NCI-H1694 treated with DMSO at 0.1 percent for 48 hours (cell line): ENCODE measurements at places on chromosomes 4 and X.

DNA sequence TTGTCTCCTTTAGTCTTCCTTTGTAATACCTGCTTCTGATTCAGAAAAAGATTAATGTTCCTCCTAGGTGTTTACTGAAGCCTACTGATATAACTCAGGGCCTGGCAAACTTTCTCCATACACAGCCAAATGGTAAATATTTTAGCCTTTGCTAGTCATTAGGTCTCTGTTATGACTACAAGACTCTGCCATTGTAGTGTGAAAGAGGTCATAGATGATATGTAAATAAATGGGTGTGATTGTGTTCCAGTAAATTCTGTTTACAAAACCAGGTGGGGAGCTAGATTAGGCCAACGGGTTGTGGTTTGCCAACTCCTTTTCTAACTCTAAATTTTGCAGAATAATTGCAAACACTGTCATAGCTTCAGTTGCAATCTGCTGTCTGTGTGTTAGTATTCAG, 568.1 kb upstream of the GNPDA2 start:
- DNase-seq, result no peak

DNA sequence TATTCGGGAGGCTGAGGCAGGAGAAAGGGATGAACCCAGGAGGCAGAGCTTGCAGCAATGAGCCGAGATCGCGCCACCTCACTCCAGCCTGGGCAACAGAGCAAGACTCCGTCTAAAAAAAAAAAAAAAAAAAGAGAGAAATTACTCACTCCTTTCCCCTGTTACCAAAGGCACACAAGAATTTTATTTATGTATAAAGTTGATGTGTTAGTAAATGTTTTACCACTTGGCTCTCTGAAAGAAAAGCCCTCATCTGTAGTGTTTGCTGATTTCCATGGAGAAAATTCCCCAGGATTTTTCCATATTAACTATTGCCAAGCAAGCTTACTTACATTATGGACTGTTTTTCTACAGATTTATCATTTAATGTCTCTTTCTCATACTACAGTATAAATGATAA, 142.1 kb upstream of the PABPC4L start:
- no peak for DNase-seq

DNA sequence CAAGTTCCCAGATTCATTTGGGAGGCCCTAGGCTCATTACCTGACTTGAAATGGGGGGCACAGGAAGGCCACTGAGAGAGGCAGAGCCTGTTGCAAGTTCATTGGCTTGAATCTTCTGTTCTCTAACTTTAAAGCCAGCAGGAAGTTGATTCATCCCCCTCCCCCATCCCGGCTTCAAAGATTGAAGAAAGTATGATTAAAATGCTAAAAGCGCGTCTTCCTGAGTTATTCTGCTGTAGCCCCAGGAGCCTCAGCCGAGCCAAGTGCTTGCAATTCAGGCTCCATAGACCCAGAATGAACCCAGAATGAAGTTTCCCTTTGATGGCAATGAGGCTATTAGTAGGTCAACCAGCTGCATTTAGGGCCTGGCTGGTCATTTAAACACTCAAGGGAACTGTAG, 14.7 kb downstream of the CHST7 start:
- DNase-seq, result no peak

DNA sequence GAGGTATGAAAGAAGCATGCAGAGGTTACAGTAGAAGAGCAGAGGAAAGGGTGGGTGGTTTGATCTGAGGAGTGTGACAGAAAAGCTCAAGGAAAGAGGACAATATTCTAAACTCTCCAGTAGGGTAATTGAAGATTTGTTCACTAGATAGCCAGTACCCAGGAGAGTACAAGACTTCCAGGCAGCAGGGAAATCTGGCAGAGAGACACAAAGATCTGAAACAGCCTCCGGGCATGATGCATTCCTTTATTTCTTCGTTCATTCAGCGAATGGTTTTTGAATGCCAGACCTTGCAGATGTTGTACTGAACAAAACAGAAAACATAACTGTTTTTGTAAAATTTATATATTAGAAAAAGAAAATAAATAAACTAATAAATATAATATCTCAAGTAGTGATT, 766.6 kb downstream of the FAT4 start:
- no peak for DNase-seq

DNA sequence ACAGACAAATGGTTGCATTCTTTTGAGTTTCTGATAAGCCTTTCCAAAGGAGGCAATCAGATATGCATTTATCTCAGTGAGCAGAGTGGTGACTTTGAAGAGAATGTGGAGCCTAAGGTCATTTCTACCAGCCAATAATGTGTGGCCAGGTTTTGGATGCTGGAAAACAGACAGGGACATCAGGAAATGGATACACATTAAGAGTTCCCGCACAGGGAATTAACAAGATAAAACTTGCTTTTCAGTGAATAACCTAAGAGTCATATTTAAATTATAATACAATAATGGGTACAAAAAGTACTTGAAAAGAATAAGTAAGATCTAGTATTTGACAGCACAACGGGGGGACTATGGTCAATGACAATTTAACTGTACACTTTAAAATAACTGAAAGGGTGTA, 492.3 kb upstream of the FAM241A start:
- no peak for DNase-seq

GRCh38 chrX:31021537-31021936, 50.3 kb downstream of the FTHL17 start:
- DNase-seq, result no peak

DNA sequence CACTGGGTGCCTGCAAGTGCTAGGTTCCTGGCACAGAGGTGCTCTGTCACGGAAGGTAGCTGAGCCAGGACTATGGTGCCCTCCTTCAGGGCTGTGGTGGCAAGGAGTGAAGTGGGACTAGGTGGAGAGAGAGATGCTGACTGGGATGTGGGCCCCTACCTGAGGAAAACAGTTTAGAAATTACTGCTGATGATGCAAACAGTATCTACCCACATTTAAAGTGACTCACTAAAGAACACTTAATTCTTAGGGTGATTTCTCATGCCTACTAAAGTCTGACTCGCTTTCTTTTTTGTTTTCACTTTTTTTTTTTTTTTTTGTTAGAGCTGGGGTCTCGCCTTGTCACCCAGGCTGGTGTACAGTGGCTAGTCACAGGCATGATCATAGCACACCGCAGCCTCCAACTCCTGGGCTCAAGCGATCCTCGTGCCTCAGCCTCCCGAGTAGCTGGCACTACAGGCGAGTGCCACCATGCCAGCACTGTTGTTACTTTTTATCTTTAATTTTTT, 3.1 kb downstream of the ZNF185 start:
- DNase-seq, result no peak

DNA sequence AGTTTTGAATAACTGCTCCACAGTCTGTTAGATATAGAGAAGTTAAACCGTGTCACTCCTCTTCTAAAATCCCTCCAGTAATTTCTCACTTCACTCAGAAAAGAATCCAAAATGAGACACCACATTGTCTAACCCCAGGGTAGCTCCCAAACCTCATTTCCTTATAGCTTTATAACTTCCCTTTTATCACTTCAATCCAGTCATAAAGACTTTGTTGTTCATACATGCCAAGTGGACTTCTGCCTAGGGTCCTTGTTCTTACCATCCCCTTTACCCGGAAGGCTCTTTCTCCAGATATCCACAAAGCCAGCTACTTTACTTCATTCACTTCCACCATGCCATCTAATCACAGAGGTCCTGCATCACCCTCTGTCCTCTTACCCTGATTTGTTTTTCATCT, 156.2 kb downstream of the GABRB1 start:
- DNase-seq, result no peak

GRCh38 chr4:146346276-146346675, 131.9 kb downstream of the REELD1 start:
- no peak for DNase-seq

DNA sequence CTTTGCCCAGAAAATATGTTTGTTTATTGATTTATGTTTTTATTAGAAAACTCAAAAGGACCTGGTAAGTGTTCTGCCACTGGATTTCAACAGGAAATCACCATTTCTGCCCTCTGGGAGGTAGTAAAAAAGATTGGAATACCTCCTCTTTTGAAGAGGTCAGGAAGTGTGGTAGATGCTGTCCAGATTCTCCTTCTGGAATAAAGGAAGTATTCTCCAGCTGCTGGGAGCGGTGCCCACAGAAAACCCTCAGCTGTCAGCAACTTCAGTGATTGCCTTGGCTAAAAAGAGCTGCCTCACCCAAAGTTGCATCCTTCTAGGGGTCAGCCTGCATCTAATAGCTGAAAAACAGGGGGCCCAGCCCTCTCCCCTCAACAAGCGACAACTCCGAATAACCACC, 13.8 kb upstream of the ZNF674 start:
- DNase-seq, result no peak

DNA sequence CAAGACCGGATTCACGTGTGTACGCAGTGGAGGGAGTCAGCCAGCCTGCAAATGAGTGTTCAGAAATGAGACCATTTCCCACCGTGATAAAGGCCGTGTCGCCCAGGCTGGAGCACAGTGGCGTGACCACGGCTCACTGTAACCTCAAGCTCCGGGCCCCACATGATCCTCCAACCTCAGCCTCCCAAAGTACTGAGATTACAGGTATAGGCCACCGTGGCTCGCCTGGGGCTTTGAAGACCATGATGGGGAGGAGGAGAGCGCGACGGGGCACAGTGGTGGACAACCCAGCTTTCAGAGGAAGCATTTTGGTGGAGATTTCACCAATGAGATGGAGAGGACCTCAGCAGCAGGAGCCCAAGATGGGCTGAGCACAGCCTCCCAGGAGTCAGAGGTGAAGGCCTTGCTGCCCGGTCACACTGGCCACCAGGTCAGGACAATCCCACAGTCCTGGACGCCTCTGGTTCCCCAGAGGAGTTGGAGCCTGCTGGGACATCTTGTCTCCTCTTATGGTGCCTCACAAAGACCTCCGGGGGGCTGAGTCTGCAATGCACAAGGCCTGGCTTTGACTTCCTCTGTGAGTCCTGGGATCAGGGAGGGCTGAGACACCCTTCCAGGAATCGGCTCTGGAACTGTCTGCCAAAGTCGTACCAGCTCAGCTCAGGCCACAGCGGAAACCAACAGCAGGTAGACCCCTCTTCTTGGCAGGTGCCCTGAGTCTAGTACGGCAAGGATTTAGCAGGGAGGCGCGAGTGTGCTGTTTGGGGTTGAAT, 22.4 kb upstream of the MXD4 start:
- no peak for DNase-seq

- DNase-seq, result no peak
These were observed 29.9 kb upstream of the GAB1 start for GRCh38 chr4:143306788-143307187.

DNA sequence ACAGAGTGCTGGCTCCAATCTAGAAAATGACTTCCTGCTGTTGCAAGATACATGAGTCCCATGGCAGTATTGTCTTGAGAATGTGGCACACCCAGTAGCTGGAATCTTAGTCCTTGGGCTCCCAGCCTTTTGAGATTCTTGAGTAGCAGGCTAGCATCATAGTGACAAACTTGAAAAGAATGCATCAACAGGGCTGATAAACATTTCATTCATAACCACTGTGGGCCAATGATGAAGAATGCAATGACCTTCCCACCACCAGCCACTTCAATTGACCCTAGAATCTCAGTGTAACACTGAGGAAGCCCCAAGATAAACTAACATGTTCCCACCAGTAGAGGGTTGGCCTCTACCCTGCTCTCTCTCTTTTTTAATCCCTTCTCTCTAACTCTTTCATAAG, 329.3 kb downstream of the GBA3 start:
- DNase-seq, result no peak

DNA sequence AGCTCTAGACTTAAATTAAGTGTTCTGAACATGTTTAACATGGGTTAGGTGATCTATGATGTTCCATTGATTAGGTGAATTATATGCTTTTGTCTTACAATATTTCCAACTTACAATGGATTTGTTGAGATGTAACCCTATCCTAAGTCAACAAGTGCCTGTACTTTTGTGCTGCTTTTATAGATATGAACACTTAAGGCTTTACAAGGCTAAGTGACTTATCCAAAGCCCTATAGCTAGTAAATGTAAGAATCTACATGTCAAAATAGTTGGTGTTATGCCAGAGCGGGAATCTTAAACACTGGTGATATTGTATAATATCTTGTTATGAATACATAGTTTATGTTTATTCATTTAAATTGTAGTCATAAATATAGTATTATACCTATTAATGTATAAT, 1629.1 kb upstream of the IGFBP7 start:
- no peak for DNase-seq

DNA sequence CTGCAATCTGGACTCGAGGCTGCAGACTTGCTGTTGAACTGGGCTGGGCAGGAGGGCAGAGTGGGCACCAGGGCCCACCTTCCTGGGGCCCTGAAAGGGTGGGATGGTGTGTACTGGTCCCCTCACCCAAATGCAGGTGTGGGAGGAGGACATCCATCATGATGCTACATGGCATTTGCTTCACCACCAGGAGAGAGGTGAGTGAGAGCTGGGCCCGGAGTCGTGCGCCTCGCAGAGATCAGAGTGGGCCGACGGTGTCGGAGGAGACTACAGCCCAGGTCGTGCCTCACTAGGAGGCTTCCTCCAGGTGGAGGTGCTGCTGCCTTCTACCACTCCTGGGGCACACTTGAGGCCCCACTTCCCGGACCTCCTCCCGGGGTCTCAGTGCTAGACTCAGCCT, 50.3 kb downstream of the SCML1 start:
- DNase-seq, result no peak

DNA sequence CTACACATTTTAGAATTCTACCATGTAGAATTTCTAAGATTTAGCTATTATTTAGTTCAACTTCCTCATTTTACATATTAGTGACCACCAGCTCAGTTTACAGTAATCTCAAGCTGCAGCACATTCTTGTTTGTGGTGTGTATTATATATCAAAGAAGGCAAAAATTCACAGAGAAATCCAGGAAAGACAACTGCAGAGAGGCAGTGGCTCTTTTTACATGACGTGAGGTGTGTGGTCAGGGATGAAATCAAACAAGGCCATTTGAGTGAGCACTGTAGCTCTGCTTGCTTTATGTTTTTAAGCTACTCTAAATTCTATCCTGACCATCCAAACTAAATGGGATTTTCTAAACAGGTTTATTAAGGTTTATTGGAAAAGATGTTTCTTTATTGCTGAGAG, 71.1 kb downstream of the COL25A1 start:
- DNase-seq, result no peak

DNA sequence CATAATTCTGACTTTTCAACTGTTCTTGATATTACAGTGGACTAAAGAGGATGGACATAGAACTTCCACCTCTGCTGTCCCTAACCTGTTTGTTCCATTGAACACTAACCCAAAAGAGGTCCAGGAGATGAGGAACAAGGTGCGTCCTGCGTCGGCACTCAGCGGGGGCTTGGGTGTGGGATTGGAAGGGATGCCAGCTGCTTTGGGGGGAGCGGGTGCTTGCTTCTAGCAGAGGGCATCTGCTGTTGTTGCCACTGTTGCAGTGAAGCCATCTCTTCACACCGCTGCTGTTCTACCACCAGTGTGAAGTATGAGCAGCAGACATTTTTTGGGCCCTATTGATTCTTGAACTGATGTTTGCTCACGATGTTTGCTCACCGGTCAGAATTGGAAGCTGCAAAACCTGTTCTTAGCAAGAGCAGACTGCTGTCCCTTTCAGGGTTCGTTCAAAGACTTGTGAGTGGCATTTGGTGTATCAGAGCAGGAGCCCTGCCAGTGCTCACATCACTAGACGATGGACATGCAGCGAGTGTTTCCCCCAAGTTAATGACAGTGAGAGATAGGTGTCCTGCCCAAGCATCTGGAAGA, 55.4 kb downstream of the NOP14 start:
- no peak for DNase-seq

- DNase-seq, result no peak
These were observed 76.1 kb upstream of the TMEM33 start for GRCh38 chr4:41859087-41859486.

GRCh38 chrX:153662266-153662665, 11.3 kb downstream of the PNCK start:
- no peak for DNase-seq

- no peak for DNase-seq
These were observed 426.4 kb upstream of the RPS6KA3 start for GRCh38 chrX:20693078-20693477.

GRCh38 chr4:168502861-168503260, 6.0 kb downstream of the PALLD start:
- DNase-seq, result no peak
